ENCODE measurements at places on chromosomes 3 and 15.
A peak's percentile ranks its signal among the peaks of the same experiment; 100 is the strongest.

- no peak for DNase-seq
These were observed 98.4 kb downstream of the ERC2 start for GRCh38 chr3:56369914-56370313.

- no peak for DNase-seq
These were observed 60.1 kb downstream of the SUMF1 start for GRCh38 chr3:4406746-4407568.

- no peak for DNase-seq
These were observed 299.4 kb downstream of the OXSM start for GRCh38 chr3:26089249-26089648.

DNA sequence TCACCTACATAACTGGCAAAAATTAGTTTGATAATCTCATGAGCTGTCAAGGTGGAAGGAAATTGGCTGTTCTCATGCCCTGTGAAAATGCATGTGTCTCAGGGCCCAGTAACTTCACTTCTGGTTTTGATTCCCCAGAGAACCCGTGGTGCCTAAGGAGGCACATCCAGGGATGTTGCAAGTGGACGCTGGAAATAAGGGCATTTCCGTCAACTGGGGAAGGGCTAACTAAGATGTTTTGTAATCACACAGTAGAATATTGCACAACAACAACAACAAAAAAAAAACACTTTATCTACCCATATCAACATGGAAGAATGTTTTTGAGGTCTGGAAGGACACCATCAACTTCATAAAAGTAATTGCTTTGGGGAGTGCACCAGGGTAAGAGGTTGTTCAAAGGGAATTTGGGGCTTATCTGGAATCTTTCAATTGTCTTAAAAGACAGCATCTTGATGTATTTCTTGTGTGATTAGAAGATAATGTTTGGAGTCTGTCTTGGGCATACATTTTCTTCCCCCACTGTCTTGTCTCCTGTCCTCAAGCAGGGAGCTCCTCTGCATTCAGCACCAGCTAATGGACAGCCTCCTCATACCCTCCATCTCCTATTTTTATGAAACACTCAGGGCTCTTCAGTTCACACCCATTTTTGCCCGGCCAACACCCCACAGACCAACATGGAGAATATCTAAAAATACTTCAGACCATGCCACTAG is 37.2 kb upstream of the PRR20G start:
- no peak for DNase-seq

GRCh38 chr3:13069495-13069894 is 3.7 kb downstream of the IQSEC1 start:
- peak; percentile 59 for DNase-seq

DNA sequence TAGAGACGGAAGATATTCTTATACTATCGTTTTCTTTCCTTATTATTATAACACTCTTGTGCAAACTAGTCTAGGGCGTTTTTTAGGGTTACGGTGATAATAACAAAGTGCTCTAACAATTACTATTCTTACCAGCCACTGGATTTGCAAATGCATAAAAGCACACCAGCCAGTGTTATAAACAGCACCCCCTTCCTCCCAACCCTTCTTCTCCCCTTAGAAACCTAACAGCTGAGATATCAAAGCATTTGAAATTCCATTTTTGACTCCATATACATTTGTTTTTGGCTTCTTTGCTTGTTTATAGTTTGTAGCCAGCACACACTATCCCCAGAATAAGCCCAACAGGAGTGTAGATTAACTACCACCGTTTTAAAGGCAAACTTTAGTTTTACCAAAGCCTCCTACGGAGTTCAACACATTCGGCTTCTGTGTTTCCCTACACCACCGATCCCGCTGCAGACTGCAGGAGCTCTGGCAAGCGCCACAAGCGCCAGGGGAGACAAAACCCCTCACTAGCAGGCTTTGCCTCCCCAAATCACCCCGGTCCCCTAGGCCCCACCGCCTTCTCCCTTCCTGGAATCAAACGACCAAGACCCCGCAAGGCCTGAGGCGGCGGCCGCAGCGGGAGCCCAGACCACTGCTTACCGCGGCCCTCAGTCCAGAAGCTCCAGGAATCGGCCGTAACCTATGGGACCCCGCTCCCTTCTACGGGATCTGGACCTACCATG is 461 bp downstream of the COPB2 start:
- DNase-seq, result peak; percentile 44

GRCh38 chr3:87555290-87555689 is 278.9 kb upstream of the POU1F1 start:
- no peak for DNase-seq

DNA sequence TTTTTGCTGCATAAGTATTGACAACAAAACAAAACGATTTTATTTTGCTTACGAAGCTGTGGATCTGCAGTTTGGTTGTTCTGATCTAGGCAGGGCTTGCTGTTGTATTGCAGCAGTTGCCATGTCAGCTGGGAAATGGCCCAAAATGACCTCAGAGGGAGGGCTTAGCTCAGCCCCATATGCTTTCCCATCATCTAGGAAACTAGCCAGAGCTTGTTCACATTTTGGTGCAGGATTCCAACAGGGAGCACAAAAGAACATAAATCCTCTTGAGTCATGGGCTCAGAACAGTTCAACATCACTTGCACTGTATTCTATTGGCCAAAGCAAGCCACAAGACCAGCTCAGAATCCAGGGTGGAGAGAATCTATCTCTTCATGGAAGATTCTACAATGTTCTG is 42.2 kb upstream of the ROBO2 start:
- DNase-seq, result no peak

- peak; percentile 81 for DNase-seq
These were observed 44.5 kb downstream of the NOX5 start for GRCh38 chr15:69058830-69059556.

DNA sequence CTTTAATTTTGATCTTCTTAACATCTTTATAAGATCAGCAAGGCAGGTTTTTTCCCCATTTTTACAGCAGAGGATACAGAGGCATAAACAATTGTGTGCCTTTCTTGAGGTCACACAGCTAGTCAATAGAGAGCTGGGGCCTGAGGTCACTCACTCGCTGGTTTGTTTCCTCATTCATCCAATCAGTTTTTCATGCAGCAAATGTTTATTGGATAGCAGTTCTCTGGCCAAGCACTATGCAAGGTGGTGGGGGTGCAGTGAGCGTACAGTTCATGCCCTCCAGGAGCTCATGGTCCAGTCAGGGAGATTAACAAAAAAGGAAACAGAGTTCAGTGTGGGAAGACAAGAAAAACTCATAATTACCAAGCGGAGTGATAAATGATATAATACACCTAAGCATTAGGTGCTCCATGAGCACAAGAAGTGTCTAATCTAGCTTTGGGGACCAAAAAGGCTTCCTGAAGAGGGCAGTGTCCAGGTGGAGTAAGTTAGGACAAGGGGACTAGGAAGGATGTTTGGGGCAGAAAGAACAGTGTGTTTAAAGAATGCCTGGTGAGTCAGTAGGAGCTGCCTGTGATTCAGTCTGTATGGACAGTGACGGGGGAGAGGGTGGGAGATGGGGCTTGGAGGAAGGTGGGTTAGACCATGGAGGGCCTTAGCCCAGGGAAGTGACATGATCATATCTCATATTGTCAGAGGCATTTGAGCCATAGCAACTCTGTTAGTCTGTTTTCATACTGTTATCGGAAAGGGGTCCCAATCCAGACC is 29.3 kb downstream of the MAP2K5 start:
- no peak for DNase-seq

DNA sequence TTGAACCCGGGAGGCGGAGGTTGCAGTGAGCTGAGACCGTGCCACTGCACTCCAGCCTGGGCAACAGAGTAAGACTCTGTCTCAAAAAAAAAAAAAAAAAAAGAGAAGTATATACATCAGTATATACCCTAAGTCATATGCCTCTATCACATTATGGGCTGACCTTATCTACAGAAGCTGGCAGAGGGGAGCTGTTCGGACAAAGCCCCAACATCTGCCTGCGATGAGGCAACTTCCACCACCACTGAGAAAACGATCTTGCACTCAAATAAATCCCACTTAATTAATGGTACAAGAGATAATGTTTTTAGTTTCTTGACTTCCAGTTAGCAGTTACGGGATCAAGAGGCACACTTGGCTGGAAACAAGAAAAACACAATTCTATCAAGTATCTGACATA is 2.2 kb downstream of the GLT8D1 start:
- DNase-seq, result no peak

DNA sequence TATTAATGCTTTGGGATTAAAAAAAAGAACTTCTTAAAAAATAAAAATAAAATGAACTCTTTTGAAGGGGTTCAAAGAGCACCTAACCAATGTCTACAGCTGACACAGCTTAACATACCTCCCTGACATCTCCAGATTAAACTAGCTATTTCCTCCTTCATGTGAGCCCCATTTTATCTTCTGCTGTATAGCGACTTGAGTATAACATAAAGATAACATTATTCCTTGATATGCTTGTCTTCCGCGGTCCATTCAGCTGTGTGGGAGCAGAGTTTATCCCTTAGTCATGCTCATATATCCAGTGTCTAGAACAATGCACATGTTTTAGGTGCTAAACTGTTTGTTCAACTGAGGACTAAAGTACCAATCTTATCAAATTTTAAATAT is 7.8 kb upstream of the CHRM5 start:
- DNase-seq, result no peak

- no peak for DNase-seq
These were observed 99.4 kb downstream of the UBE3A start for GRCh38 chr15:25339431-25339830.

DNA sequence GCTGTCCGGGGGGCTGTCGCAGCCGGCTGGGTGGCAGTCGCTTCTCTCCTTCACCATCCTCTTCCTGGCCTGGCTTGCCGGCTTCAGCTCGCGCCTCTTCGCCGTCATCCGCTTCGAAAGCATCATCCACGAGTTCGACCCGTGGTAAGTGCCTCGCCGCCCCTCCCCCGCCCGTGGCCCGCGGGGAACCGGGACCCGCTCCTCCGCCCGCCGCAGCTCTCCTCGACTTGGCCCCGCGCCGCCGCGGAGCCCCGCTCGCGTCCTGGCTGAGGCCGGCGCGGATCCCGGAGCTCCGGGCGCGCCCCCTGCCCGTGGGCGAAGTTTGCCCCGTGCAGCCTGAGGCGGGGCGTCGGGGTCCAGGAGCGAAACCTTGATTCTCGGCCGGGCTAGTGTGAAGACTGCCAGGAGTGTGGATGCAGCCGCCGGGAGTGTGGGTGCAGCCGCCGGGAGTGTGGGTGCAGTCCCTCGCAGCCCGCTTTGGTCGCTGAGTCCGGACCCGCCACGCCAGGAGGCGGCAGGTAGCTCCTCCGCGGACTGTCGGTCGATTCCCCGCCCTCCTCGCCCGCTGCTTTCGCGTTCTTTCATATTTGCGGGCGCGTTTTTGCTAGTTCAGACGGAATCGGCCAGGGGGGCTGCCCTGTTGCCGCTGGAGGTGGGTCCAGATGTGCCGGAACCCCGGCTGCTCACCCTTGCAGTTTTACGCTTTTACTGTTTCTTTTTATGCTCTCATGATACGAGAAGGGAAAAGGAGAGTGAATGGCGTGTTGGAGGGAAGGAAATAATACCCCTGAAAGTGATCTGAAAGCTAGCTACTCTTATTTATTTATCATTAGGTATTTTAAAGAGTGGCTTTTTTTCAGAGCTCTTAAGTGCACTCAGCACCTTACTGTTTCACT is 692 bp downstream of the STT3B start:
- peak; percentile 64 for DNase-seq

DNA sequence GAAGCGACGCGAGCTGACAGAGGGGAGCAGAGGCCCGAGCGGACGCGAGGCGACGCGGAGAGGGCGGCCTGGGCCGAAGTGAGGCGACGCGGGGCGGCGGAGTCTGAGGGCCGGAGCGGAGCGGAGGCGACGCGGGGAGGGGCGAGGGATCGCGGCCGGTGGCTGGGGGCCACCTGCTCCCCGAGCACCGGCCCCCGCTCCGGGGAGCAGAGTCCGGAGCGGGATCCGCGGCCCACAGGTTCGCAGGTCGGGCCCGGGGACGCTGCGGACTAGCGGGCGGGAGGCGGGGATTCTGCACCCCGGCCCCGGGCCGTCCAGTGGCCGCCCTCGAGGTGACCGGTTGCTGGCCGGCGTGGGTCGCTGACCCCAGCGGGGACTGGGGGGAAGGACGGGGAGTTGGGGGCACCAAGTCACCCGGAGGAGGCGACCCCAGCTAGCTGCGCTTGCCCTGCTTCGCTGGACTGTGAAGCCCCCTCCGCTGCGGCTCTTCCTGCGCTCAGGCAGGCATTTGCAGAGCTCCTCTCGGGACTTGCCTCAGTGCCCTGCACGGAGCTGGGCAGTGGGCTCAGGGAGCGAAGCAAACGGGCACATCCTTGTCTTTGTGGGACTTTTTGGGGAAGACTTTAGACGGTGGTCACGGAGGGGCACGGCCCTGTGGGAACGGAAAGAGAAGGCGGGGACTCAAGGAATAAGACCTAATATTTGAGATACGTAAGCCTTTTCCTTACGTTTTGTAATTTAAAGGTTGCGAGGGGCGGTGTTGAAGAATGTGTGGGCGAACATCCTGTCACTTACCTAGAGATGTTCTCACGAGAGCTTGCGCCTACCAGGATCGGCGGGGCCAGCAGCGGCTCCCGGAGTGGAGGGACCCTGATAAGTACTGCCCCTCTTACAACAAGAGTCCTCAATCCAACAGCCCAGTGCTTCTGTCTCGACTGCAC is 566 bp downstream of the HMCES start:
- DNase-seq, result peak; percentile 72

GRCh38 chr3:79011821-79012529 is 755.8 kb downstream of the ROBO1 start:
- DNase-seq, result no peak

- DNase-seq, result no peak
These were observed 30.4 kb downstream of the EIF1B start for GRCh38 chr3:40339871-40340270.

- no peak for DNase-seq
These were observed 263 bp downstream of the ST8SIA2 start for GRCh38 chr15:92393980-92394308.

DNA sequence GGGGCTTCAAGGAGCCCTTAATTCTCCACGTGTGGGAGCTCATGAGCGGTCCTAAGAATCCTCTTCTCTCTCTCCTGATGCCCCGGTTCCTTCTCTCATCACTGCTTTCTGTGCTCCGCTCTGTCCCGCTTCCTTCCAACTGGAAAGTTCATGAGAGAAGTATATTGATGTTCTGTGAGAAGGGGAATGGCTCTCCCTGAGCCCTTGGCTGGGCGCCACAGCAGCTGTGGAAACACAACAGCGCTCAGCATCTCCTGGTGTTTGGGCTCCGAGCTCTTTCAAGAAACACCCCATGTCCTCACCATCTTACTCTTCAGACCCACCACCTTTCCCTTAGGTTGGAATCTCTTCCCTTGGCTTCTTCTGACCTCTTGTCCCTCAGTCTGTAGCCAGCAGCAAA is 161.7 kb downstream of the VGLL4 start:
- DNase-seq, result no peak

Data from stimulated activated naive CD8-positive, alpha-beta T cell treated with anti-CD3 and anti-CD28 coated beads, Interleukin-15, Interleukin-2, amounts not matched to agents 100 U/mL and 50 U/mL, for 24 hours (primary cell).